ENCODE measurements at places on chromosomes 3 and 15. TPM values are rescaled to one million over a fixed set of nuclear protein-coding genes. Genes with fewer than 3 reads are reported as not detected.

Gene ITGA11
- total RNA-seq, result 2.4 TPM

Gene CCDC54
- not detected for total RNA-seq

Gene DUOX2
- total RNA-seq, result not detected

Gene NLGN1
- not detected for total RNA-seq

Gene FAM3D
- total RNA-seq, result not detected

Gene CEMIP
- total RNA-seq, result 1.3 TPM

Gene PSTPIP1
- total RNA-seq, result not detected

Gene ZNF770
- 14.6 TPM for total RNA-seq

Gene ATR
- total RNA-seq, result 12.1 TPM
